ENCODE measurements at places on chromosomes 4 and X.

DNA sequence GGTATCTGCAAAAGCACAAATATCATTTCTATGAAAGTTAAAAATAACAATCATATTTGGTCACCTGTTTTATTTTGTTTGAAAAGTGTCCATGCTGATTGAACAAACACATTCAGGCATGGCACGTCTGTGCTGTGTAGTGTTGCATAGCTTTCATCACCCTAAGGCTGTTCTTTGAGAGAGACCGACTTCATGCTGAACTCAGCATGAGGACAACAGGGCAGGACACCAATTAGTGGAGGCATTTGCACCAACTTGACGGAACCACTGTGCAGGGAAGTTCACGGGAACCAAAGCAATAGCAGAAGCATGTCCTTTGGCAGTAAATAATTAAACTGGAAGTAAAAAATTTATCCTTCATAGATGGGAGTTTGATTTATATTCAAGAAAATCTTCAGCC, 158.4 kb upstream of the SLC7A11 start:
- DNase-seq = no peak

GRCh38 chr4:22129454-22130029, 181.0 kb upstream of the KCNIP4 start:
- peak; percentile 1 for DNase-seq

DNA sequence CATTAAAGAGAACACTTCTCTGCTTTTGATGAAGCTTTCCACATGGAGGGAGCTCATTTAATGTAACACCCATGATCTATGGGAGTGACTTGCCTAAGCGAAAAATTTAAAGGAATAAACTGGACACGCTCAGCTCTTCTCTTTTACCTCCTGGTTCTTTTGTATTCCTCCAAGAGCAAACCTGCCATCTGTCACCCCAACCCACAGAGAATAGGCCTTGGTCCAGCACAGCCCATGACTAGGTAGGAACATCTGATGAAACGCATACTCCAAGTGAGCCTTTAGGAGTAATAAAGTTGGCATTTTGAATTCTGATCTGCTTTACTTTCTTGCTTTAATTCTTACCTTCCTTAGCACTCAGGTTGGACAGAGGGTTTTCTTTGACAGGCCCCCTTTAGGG, 389.0 kb downstream of the HNRNPD start:
- DNase-seq = no peak

GRCh38 chr4:91502365-91502764, 801.4 kb upstream of the GRID2 start:
- DNase-seq = no peak

GRCh38 chr4:162645381-162645780, 481.6 kb upstream of the FSTL5 start:
- DNase-seq = no peak

DNA sequence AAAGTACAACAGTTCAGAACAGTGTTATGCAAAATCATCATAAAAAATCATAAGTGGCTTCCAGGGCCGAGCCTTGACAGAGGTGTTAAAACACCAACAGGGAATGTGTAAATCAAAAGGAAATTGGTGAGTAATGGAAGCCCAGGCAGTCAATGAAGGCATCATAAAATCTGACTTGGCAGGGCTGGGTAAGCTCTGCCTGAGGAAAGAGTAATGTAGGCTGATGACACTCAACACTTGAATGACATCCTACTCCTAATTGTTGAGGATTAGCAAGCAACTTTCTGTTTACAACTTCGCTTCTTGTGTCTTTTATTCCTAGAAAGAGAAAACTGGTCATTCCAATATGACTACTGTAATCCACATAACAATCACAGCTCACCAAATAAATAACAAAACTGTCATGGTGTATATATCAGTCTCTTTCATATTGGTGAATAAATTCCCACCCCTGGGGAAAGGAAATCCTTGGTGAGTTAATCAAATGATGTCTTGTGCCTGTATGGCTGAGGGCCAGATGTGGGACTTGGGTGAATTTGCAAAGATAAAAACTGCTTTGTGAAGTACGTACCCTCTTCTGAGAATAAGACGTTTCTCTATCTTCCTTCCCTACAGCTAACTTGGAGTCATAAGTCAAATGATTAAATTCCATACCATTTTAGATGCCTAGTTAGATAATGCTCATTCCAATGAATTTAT, 196.8 kb downstream of the DCHS2 start:
- no peak for DNase-seq

- DNase-seq = no peak
Measured at GRCh38 chr4:158571736-158572135, 50.1 kb downstream of the RXFP1 start.

- no peak for DNase-seq
Measured at GRCh38 chrX:46703980-46704379, 54.9 kb downstream of the SLC9A7 start.

DNA sequence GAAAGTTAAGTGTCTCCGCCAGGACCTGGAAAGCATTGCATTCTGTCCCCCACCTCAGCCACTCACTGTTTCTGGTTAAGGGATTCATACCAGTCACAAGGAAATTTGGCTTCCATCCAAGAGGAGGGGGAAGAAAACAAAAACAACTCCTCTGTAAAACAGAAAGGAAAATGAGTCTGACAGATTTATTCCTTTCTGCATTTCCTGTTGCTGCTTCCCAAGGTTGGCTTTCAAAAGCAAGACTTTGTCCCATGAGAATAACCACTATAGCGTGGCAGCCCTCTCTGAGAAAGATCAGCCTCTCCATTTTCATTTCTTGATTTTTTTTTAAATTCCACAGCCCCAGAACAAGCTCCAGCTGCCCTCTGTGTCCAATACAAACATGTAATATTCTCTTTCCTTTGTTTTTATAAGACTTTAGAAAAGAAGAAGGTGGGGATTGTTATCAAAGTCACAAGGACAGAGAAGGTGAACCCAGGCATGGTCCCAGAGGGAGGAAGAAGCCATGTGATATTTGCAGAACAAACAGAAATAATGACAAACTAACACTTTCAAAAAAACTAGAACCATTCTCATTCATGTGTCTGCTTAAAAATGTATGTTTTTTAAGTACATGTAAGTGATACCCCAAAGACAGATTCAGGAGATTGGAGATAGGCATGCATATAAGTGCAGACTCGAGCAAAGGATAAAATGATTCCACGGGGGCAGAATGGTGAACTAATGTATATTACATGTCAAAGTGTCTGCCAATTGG, 90.7 kb upstream of the DCLK2 start:
- no peak for DNase-seq

GRCh38 chrX:97692575-97692974, 808.9 kb downstream of the RPA4 start:
- DNase-seq = no peak

DNA sequence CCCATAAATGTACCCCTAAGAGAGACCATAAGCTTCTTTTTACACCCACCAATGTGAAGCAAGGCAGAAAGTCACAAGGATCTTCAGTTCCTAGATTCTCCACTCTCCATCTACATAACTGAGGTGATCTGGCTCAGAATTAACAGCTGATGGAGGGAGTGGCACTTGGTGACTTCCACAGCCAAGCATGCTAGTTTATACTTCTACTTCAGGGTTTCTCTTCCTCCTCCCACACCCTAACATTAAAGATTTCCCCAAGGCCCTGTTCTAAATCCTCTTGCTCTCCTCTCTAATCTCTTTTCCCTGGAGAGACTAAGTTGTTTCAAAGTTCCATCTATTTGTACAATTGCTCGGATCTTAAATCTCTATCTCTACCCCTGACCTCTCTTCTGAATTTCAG, 81.1 kb downstream of the MBNL3 start:
- no peak for DNase-seq

GRCh38 chr4:18291981-18292380, 270.4 kb upstream of the LCORL start:
- DNase-seq = no peak

DNA sequence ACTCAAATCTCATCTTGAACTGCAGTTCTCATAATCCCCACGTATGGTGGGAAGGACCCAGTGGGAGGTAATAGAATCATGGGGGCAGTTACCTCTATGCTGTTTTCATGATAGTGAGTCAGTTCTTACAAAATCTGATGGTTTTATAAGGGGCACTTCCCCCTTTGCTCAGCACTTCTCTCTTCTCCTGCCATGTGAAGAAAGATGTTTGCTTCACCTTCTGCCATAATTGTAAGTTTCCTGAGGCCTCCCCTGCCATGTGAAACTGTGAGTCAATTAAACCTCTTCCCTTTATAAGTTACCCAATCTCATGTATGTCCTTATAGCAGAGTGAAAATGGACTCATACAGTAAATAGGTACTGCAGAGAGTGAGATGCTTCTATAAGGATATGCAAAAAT, 1050.6 kb upstream of the GRIA3 start:
- DNase-seq = no peak

GRCh38 chrX:72201836-72202536, 20.4 kb downstream of the PIN4 start:
- DNase-seq = no peak

DNA sequence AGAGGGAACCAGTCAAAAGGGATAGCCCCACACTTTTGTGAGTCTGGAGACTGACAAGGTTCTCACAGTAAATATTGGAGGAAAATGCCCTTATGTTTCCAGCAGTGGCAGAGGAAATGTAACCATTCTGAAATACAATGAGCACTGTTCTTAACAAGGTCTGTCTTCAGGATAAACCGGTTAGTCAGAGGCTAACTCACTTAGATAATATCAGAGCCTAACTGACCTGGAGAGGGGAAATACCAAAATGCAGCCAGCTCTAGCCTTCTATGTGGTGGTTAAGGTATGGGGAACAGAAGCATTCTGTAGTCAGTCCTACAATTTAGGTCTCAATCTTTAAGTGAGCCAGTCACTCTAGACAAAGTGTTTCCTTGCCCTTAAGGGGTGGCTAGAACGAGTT, 70.8 kb downstream of the TBCK start:
- no peak for DNase-seq

DNA sequence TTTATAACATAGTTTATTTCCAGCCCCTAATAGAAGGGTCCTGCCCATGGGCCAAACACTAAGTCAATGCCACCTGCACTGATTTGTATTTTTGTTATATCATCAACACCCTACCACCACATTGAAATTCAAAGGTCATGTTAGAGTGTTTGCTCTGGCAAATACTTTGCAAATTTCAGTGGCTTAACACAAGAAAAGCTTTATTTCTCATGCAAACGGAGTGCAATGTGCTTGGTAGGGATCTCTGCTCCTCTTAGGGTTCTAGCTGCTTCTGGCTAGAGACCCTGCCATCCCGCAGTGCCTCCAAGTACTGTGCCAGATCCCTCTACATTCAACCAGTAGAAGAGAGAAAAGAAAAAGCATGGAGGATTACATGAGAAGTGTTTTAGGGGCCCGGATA, 230.8 kb upstream of the TET2 start:
- no peak for DNase-seq

DNA sequence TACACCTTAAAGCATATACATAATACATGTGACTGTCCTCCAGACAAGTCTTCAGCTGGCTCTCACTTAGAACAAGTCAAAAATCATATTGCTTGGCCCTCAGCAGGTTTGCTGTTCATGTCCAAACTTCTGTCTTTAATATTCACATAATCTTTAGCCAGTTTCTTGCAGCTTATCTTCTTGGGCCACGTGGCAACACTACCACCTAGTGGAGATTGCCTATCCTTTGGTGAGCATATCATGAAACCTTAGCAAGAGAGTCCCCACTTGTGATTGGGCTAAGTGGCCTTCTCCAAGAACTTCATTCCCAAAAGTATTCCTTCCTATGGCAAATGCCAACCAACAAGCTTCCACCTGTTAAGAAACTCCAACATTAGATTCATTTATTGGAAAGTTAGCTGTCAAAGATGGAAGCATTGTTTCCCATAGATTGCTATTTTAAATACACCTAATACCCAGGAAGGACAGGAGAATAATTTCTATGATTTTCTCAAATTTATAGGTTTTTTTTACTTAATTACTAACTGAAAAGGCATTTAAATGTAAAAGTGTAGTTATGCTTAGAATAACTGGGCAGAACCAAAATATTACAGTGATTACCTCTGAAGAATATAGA, 231.9 kb upstream of the INTU start:
- DNase-seq = no peak
